Progenitor cell of endocrine pancreas (in vitro differentiated cells): ENCODE measurements at places on chromosomes 7 and 10. TPM values are rescaled to one million over a fixed set of nuclear protein-coding genes. Genes with fewer than 3 reads are reported as not detected.
A peak's percentile ranks its signal among the peaks of the same experiment; 100 is the strongest.

- no peak overlapping the region for H3K27ac ChIP-seq
- DNase-seq: no peak
- no peaks in the 10 kb centered on the region for H3K4me1 ChIP-seq
- peaks cover 1% of the 10 kb centered on the region for H3K36me3 ChIP-seq
These were observed 188.9 kb downstream of the ARHGAP12 start for GRCh38 chr10:31739711-31740110.

- H3K36me3 ChIP-seq: no peaks in the 10 kb centered on the region
- H3K27ac ChIP-seq: no peak overlapping the region
- no peak for DNase-seq
- H3K4me1 ChIP-seq: no peaks in the 10 kb centered on the region
- no peaks in the 10 kb centered on the region for H3K27me3 ChIP-seq
These were observed 648.4 kb upstream of the LRRTM3 start for GRCh38 chr10:66277481-66277880.

ZNF479 gene
- not detected in 2 replicates for total RNA-seq

- DNase-seq: no peak
- H3K4me3 ChIP-seq: no peak overlapping the region
- H3K27me3 ChIP-seq: no peaks in the 10 kb centered on the region
- no peak overlapping the region for H3K27ac ChIP-seq
- H3K4me1 ChIP-seq: peaks cover 13% of the 10 kb centered on the region
These were observed 241.7 kb downstream of the MAGI2 start for GRCh38 chr7:79211724-79212123.

DNA sequence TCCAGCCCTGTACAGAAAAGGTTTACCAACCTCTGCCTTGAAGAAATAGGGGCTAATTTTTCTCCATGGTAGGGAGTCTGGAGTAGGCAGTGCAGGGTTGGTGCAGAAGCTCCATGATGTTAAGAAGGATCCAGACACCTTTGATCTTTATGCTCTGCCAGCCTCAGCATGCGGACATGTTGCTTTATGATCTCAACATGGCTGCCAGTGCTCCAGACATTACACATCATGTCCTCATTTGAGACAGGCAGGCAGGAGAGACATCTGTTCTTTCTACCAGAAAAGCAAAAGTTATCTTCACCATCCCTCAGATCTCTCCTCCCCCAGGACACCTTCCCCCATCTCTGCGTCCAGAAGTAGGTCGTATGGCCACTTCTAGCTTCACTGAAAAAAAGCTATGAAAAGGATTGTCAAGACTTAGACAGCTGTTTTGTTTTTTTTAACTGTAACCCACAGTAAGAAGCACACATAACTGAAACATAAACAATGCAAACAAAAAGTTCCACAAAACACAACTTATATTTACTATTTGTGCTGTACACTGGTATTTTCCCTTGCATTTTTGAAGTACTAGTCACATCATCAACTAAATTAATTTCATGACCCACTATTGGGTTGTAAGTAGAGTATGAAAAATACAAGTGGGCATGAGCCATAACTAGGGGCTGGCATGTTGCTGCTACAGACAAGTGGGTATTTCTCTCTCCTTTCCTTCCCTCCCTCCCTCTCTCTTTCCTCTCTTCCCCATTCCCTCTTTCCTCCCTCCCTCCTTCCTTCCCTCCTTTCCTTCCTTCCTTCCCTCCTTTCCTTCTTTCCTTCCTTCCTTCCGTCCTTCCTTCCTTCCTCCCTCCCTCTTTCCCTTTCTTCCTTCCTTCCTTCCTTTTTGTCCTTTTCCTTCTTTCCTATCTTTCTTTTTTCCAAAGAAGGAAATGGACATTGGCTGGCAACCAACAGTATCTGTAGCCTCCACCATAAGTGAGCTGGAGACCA lies 2.6 kb upstream of the RASSF4 start:
- peaks cover 14% of the 10 kb centered on the region for H3K36me3 ChIP-seq
- no peak for DNase-seq
- no peak overlapping the region for H3K27ac ChIP-seq
- no peaks in the 10 kb centered on the region for H3K27me3 ChIP-seq
- H3K4me3 ChIP-seq: no peak overlapping the region

GRCh38 chr7:46912692-46913091 lies 669.2 kb downstream of the TNS3 start:
- H3K36me3 ChIP-seq: no peaks in the 10 kb centered on the region
- no peak overlapping the region for H3K27ac ChIP-seq
- H3K27me3 ChIP-seq: no peaks in the 10 kb centered on the region
- DNase-seq: no peak
- H3K4me1 ChIP-seq: no peaks in the 10 kb centered on the region

PIK3CG gene
- not detected in 2 replicates for total RNA-seq

AGR2 gene
- 25.8 and 56.3 TPM in 2 replicates for total RNA-seq

GRCh38 chr10:77091597-77092165 lies 545.9 kb downstream of the KCNMA1 start:
- H3K4me3 ChIP-seq: no peak overlapping the region
- no peak for DNase-seq
- no peak overlapping the region for H3K27ac ChIP-seq
- H3K27me3 ChIP-seq: peaks cover 6% of the 10 kb centered on the region
- H3K4me1 ChIP-seq: no peaks in the 10 kb centered on the region

DNA sequence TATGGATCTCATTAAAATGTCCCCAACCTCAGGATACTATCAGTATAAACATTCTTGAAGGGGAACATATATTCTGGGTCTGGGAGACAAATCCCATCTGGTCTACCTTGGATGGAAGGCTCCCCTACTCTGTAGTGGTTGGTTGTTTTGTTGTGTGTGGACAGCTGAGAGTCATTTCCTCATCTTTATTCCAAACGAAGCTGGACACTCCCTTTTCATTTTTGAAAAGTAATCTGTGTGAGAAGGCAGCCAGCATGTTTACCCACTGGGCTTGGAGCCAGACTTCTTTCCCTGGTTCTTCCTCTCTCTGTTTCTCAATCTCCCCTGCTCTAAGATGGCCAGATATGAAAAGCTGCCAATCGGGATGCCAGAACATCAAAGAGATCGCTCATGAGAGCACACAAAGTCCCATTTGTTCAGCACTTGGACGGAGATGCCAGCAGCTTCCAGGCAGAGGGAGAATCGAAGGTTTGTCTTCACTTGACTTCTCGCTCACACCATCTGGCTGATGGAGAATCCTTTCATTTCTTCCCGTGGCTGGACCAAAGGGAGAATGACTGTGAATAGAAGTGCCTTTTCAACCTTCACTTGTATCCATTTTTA lies 108.1 kb upstream of the AGR3 start:
- peak overlapping the region; percentile 66 for H3K27ac ChIP-seq
- no peaks in the 10 kb centered on the region for H3K36me3 ChIP-seq
- DNase-seq: no peak
- no peaks in the 10 kb centered on the region for H3K4me1 ChIP-seq

- H3K27me3 ChIP-seq: no peaks in the 10 kb centered on the region
- H3K4me3 ChIP-seq: no peak overlapping the region
- peak overlapping the region; percentile 71 for H3K27ac ChIP-seq
- DNase-seq: no peak
These were observed 19.5 kb upstream of the MICU1 start for GRCh38 chr10:72645263-72645858.

DNA sequence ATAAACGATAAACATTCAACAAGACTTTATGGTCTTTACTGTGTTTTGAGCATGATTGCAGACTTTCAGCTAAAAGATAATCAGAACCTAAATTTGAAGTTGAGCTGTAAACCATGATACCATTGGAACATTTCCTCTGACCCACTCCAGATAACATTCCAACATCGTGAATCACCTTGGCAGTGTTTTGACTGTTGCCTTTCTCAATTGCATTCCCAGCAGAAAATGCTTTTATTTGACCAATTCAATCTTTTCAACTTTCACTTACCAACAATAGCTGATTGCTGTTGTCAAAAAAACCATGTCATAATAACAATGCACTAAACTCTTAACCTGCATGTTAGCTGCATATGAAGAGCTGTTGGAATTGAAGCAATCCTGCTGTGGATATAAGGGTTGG lies 165.5 kb downstream of the MDFIC start:
- H3K27me3 ChIP-seq: no peaks in the 10 kb centered on the region
- no peak for DNase-seq
- H3K4me1 ChIP-seq: peaks cover 4% of the 10 kb centered on the region
- no peak overlapping the region for H3K4me3 ChIP-seq
- no peak overlapping the region for H3K27ac ChIP-seq

DNA sequence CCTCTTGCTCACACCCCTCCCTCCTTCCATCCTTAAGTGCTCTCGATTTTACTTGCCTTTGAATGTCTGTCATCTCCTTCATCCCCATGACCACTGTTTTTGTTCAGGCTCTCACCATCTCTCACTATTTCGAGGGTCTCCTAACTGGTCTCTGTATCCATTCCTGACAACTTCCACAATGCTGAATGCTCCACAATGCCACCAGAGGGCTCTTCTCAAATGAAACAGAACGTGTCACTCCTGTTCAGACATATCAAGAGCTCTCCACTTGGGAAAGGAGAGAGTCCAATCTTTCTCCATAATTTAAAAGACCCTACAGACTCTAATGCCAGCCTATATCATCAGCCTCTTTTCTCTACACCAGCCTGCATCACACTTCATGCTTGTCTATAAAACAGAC lies 9.0 kb upstream of the SLC13A1 start:
- H3K4me1 ChIP-seq: peaks cover 10% of the 10 kb centered on the region
- peaks cover 2% of the 10 kb centered on the region for H3K27me3 ChIP-seq
- DNase-seq: no peak
- H3K27ac ChIP-seq: no peak overlapping the region
- no peak overlapping the region for H3K4me3 ChIP-seq

- H3K27ac ChIP-seq: no peak overlapping the region
- H3K4me3 ChIP-seq: no peak overlapping the region
- no peak for DNase-seq
- no peaks in the 10 kb centered on the region for H3K27me3 ChIP-seq
- no peaks in the 10 kb centered on the region for H3K36me3 ChIP-seq
- no peaks in the 10 kb centered on the region for H3K4me1 ChIP-seq
These were observed 203.1 kb downstream of the TFEC start for GRCh38 chr7:115827305-115828045.

CABCOCO1 gene
- 1.2 TPM in 1 of 2 replicates, not detected in the other for total RNA-seq

DNA sequence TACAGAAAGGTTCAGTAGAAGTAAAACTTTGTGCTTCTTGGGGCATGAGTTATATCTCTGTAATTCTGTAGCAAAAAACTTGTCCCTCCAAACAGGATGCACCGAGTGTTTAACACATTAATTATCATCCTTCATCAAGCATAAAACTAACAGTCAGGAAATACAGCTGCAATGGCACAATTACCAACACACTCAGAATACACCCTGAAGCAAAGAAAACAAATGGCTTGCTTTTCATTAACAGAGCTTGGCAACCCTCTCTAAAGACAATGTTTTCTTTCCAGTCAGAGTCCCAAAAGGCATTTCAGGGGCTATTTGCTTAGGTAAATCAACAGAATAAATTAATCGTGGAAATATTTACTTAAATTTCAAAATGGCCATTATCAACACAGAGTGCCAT lies 107.7 kb downstream of the ICA1 start:
- H3K27me3 ChIP-seq: no peaks in the 10 kb centered on the region
- no peak for DNase-seq
- H3K4me3 ChIP-seq: no peak overlapping the region
- peaks cover 4% of the 10 kb centered on the region for H3K4me1 ChIP-seq

GRCh38 chr7:79893991-79894390 lies 240.6 kb upstream of the GNAI1 start:
- H3K27me3 ChIP-seq: no peaks in the 10 kb centered on the region
- DNase-seq: no peak
- H3K4me3 ChIP-seq: no peak overlapping the region
- H3K36me3 ChIP-seq: peaks cover under 1% of the 10 kb centered on the region
- H3K27ac ChIP-seq: no peak overlapping the region
- peaks cover 13% of the 10 kb centered on the region for H3K4me1 ChIP-seq

DNA sequence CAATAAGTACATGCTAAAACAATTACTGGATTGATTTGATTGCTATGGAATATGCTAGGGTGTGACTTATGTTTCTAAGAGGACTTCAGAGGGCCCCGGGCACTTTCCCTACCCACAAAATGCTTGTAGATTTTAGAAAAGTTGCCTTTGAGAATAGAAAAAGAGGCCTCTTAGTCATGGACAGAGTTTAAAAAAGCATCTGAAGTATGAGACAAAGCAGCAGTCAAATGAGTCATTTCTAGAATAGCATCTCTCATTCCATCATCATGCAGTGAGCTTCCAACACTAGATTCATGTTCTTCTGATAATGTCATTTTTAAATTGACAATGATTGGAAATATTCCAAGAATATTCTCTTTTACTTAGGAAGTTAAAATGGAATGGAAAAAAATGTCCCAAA lies 675.1 kb upstream of the PCDH15 start:
- no peaks in the 10 kb centered on the region for H3K36me3 ChIP-seq
- no peaks in the 10 kb centered on the region for H3K4me1 ChIP-seq
- no peak overlapping the region for H3K4me3 ChIP-seq
- no peaks in the 10 kb centered on the region for H3K27me3 ChIP-seq
- no peak for DNase-seq

CFTR gene
- 6.6 and 9.0 TPM in 2 replicates for total RNA-seq
